ENCODE measurements at places on chromosomes 7 and 10. TPM values are rescaled to one million over a fixed set of nuclear protein-coding genes. Genes with fewer than 3 reads are reported as not detected.

LRRN3 gene
- total RNA-seq = 18.0 TPM

FAM25A gene
- total RNA-seq = not detected

KCND2 gene
- not detected for total RNA-seq

KAZALD1 gene
- total RNA-seq = 0.35 TPM

MAPK8 gene
- 48.2 TPM for total RNA-seq

GNGT1 gene
- not detected for total RNA-seq

GPR26 gene
- total RNA-seq = not detected

SPDYE6 gene
- not detected for total RNA-seq

ASB10 gene
- total RNA-seq = not detected

CDK5 gene
- total RNA-seq = 17.6 TPM

OPN1SW gene
- total RNA-seq = not detected

CALHM2 gene
- 138 TPM for total RNA-seq

PODXL gene
- total RNA-seq = 1.6 TPM

EBF3 gene
- not detected for total RNA-seq
